Body of pancreas (tissue), 4 donors: ENCODE measurements at places on chromosomes 7 and 10.

- no peak for DNase-seq
Observed at GRCh38 chr10:106609470-106610266, 554.8 kb downstream of the SORCS1 start.

- peak; percentile 14 for DNase-seq
Observed at GRCh38 chr10:15227611-15228372, 59.3 kb upstream of the NMT2 start.

DNA sequence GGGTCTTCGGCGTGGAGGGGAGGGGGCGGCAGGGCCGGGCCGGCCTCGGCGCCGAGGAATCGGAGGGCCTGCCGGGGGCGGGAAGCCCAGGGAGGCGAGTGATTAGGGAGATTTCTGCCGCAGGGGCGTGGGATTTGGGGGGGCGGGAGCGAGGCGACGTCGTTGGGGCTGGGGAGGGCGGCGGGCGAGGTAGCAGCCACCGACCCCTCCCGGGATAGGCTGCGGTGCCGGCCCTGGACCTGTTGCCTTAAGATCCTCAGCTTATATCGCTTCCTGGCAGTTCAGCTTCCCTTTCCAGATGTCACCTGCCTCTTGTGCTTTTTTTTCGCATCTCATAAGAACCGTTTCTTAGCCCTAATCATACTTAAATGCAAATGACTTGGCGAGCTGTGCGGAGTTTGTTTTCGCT is 655 bp downstream of the LMTK2 start:
- peak; percentile 42 for DNase-seq

DNA sequence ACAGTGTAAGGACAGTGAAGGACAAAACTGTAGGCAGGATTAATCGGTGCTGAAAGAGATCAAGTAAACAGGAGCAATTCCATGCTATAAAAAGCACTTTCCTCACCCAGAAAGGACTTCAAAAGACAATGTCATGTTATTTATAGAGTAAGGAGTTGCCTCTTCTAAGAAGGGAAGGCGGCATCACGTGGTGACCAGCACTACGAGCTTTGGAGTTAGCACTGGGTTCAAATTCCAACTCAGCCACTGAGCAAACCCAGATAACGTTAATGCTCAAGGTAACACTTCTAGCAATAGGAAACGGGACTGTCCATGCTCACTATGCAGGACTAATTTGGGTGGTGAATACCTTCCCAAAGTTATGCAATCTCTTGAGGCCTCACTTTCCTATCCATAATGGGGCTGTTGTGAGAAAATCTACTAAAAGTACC is 715 bp upstream of the PANK1 start:
- no peak for DNase-seq

DNA sequence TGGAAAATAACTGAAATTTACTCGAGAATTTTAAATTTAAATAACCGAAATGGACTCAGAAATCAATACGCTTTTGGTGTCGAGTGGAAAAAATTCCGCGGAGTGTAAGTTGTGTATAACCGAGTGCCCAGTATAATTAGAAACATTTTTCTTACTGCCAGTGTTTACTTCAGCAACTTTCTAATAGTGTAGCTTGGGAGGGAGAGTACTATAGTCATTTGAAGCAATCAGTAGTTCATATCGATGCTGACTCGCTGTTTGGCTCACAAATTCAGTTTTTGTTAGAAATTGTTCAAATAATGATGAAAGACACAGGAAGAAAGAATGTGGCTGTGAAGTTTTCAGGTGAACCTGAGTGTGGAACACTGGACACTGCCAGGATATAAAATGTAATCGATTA is 658.6 kb upstream of the FOXK1 start:
- no peak for DNase-seq

- no peak for DNase-seq
Observed at GRCh38 chr10:67807855-67808456, 30.0 kb downstream of the DNAJC12 start.

GRCh38 chr10:11851910-11852309 is 28.8 kb downstream of the PROSER2 start:
- no peak for DNase-seq

- DNase-seq: no peak
Observed at GRCh38 chr10:11936389-11937152, 106.0 kb downstream of the UPF2 start.

GRCh38 chr7:140688341-140688740 is 8.2 kb upstream of the NDUFB2 start:
- no peak for DNase-seq

GRCh38 chr10:68848806-68849205 is 21.5 kb downstream of the STOX1 start:
- no peak for DNase-seq

- no peak for DNase-seq
Observed at GRCh38 chr10:35372329-35372728, 36.0 kb downstream of the CCNY start.

- no peak for DNase-seq
Observed at GRCh38 chr10:72085864-72086465, 2.4 kb downstream of the SPOCK2 start.

DNA sequence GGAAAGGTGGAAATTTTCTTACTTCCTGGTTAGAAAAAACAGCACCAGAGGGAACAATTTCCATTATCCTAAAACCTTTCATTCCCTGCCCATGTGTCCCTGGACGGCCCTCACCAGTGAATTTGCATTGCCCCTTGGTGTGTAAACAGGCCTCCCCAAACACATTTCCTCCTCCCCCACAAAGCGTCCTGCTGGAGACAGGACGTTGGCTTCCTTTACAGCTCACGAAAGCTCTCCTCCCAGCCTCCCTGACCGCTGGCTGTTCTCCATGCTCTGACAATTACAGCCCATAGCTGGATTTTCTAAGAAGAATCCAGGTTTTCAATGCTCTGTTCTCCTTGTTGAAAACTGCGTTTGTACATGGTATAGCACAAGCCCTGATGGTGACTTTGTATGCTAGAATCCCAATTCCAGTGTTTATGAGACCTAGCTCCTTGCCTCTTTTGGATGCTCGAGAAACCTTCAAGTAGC is 724.2 kb upstream of the CELF2 start:
- no peak for DNase-seq

DNA sequence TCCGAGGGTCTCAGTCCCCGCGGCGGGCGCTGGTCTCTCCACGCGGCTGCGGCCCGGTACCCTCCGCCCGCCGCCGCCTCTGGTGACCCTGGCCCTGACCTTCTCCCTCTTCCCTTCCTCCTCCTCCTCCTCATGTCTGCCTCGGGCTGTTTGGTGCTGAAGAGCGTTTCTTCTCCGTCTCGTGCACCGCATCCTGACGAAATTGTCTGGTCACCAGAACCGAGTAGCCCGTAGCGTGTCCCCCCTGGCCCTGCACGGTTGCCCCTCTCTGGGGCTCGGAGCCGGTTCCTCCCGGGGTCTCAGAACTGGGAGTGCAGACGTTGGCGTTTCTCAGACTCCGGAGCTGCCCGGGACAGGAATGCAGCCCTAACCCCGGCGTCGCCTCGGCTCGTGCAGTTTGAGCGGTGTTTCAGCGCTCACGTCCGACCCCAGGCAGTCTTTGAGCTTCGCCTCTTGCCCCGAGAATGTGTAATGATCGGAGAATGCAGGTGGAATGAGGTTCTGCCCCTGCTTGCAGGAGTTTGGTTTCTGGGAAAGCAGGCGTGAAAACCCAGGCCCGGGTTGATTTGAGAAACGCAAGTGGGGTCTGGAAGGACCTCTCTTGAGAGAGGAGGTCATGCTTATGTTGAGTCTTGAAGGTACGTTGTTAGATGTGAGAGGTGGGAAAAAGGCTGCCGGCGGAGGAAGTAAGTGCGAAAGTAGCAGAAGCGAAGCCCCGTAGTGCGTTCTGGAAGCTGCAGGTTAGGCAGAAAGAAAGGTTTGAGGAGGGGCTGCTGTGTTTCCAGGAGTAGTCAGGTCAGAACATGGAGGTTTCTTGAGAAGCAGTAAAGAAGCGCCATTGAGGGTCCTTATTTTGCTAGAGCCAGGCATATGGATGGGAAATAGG is 743 bp downstream of the RBM17 start:
- DNase-seq: peak; percentile 25

- no peak for DNase-seq
Observed at GRCh38 chr7:19351341-19352304, 206.4 kb upstream of the FERD3L start.

DNA sequence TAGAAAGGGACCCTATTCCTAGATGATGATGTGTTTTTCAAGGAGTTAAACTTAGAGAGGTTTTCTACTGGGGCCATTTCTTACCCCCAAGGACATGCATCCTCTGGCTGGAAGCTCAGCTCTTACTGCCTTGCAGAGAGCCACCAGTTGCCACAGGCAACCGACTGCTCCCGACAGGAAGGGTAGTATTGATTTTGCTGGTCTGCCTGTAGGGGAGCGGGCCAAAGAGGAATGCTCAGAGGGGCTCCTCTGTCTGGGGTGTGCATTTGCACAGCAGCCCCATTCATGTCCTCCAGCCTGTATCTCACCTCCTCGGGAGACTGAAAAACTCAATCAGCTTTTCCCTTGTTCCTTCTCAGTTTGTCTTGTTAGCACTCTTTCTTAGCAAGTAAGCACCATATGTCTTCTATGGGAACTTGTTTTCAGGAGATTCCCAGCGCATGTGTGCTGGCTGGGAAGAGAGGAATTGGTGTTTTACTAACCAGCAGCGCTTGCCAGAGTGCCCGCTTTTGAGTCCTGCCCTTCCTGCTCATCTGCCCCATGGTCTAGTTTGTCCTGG is 739.0 kb upstream of the GALNT17 start:
- DNase-seq: no peak

GRCh38 chr10:72328829-72329204 is 25.9 kb downstream of the DNAJB12 start:
- no peak for DNase-seq

GRCh38 chr7:43721193-43721806 is 8.0 kb downstream of the COA1 start:
- DNase-seq: no peak

GRCh38 chr7:68067845-68068244 is 1071.2 kb downstream of the TYW1 start:
- no peak for DNase-seq

DNA sequence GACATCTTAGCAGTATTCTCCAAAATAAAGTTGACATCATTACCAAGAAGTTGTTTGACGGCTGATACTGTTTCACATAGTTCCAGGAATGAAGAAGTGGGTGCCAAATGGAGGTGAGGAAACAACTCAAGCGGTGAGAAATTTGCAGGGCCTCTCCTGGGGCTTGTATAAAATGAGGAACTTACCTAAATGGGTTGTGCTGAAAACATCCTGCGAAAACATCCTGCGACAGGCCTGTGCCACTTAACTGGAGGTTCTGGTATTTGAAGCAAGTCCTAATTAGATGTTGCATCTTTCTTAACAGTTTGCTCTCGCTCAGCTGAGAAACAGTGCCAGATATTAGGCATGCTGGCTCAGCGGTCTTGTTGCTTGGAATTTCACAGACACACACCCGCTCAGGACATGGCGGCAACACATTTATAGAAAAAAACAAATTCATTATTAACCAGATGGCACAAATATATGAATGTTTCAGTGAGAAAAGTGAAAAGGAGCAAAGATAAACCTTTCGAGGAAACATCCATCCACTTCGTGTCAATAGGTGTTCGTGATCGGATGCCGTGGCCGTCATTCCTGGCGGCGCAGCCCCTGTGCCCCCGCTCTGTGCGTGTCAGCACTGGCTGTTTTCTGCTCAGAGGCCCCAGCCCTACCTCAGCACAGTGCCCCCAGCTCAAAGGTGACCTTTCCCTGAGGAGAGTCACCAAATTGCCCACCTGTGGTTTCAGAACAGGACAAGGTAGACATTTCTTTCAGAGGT is 48.1 kb downstream of the CDC123 start:
- no peak for DNase-seq

DNA sequence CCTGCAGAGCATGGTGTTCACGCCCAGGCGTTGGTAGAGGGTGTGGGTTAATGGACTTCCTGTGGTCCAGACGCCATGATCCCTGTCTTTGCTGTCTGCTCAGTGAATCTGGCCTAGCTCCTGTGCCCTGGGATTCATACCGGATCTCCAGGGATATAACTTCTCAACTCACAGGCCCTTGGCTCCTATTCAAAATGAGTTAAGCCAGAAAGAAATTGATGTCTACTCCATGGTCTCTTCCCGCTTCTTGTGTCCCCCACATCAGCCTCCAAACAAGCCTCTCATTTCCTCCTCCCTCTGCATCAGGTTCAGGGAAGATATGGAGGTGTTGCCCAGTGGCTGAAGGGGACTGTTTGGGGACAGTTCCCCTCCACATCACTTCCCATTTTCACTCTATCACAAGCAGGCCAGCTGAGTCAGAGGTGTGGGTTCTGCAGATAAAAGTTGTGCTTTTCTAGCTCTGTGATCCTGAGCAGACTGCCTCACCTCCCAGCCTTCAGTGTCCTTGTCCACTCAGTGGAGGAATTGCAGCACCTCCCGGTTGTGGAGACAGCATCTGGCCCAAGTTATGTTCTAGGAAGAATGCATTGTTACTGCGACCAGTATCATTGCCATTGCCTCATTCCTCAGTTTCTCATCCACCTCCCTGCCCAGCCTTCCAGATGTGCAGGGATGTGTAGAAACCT is 22.5 kb downstream of the AKR1E2 start:
- no peak for DNase-seq

DNA sequence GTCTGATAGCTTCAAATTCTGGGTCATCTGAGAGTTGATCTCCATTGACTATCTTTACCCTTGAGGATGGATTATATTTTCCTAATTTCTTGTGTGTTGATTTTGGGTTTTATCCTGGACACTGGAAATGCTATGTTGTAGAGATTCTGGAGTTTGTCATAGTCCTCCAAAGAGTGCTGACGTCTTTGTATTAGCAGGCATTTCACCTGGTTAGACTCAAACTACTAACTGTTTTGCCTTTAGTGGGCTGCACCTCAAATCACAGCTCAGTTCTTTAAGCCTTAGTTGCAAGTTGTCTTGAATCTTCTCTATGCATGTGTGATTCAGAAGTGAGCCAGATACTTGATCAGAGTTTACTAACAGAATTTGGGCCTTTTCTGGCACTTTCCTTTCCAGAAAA is 264.3 kb downstream of the RPS24 start:
- no peak for DNase-seq

DNA sequence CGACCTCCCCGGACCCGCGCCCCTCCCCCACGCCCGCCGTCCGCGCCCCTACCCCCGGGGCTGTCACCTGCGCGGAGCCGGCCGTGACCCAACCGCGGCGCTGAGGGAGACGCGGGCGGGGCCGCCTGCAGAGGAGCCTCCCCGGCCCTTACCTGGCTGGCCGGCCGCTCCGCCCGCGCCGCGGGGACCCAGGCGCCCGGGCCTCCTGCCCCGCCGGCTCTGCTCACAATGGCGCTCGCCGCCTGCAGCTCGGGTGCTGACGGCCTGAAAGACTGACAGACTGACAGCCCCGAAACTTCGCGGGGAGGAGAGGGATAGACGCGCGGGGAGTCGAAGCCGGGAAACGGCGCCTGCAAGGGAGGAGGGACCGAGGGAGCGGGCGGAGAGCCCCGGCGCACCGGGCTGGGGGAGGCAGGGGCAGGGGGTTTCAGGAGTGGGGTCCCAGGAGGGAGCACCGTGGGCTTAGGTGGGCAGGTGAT is 393 bp downstream of the ZNF467 start:
- peak; percentile 27 for DNase-seq

DNA sequence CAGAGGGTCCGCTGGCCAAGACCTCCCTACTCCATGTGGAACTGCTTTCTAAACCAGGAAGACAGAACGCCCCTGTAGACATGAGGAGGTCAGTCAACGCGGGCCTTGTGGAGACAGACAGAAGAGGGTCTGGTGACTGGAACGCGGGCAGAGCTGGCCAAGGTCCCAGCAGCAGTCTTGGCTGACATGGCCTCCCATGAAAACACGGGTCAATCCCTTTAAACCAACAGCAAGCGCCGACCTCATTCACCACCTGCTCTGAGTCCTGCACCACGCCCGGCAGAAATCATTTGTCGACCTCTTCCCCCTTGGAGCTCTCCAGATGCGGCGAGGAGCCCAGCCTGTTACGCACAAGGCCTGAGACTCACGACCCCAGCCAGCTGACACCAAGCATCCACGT is 78.5 kb downstream of the ZRANB1 start:
- DNase-seq: no peak
